ENCODE measurements at places on chromosomes 12 and 14.

DNA sequence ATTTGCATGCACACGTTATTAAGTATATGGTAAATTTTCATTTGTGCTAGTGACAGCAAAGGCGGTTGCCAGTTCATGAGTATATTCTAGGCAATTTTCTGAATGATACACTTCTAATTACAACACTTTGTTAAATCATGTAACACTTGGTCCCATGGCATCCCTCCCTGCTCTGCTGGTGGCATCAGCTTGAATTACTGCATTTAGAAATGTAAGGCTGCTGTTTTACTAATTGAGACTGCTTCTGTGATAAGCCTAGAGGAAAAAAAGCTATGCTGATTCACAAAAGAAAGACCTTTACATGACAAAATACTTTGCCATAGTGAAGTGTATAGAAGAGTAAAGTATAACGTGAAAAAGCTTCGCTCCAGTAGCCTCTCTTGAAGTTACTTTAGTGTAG lies 636.1 kb downstream of the KCNH5 start:
- DNase-seq, result no peak

DNA sequence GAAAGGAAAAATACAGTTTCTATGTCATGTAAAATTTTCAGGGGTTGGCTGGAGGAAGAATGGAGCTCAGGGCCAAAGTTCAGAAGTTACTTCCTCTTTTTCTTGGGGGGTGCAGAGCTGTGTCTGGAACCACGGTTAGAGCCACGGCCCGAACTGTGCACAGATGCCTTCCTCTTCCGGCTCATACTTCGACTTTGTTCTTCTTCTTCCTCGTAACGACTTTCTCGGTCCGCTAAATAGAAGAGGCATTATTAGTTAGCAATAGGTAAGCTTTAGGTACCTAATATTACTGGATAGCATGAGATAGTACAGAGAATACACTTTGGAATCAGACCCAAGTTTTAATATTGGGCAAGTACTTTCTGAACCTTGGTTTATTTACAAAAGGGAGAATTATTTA lies 31.2 kb downstream of the SUPT16H start:
- no peak for DNase-seq

DNA sequence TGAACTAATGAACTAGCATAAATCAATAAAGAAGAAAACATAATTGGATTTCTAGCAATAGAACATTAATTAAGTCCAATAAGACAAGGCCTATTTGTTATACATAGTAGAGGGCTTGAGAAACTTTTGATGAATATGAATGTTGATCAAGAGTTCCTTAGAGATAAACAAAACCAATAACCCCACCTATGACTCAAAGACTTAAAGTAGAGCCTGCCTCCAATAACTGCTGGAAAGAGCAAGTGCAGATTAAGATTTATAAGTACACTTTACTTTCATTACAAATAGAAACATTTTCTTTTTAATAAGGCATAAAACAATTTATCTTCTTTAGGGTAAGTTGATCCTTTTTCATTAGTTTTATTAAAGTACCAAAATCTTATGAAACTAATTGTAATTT lies 185.7 kb downstream of the SRGAP1 start:
- DNase-seq, result no peak

GRCh38 chr14:20487396-20487725 lies 18.0 kb upstream of the RNASE10 start:
- no peak for DNase-seq

GRCh38 chr14:78450669-78451318 lies 280.6 kb downstream of the NRXN3 start:
- no peak for DNase-seq

DNA sequence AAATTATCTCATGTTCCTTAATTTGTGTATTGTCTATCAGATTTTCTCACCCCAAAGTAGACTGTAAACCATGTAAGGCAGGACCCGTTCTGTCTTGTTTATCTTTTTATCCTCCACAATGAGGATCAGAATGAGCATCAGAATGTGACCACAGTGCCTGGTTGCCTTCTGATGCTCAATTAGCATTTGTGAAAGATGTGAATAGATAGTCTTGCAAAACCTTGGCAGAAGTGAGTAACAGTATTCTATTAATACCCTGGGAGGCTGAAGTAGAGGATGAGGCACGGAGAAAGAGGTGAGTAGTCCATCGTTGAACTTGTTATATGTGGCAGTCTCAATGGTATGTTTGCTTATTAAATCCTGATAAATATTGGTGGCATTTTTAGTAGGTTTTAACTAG lies 781.4 kb downstream of the NRXN3 start:
- no peak for DNase-seq

DNA sequence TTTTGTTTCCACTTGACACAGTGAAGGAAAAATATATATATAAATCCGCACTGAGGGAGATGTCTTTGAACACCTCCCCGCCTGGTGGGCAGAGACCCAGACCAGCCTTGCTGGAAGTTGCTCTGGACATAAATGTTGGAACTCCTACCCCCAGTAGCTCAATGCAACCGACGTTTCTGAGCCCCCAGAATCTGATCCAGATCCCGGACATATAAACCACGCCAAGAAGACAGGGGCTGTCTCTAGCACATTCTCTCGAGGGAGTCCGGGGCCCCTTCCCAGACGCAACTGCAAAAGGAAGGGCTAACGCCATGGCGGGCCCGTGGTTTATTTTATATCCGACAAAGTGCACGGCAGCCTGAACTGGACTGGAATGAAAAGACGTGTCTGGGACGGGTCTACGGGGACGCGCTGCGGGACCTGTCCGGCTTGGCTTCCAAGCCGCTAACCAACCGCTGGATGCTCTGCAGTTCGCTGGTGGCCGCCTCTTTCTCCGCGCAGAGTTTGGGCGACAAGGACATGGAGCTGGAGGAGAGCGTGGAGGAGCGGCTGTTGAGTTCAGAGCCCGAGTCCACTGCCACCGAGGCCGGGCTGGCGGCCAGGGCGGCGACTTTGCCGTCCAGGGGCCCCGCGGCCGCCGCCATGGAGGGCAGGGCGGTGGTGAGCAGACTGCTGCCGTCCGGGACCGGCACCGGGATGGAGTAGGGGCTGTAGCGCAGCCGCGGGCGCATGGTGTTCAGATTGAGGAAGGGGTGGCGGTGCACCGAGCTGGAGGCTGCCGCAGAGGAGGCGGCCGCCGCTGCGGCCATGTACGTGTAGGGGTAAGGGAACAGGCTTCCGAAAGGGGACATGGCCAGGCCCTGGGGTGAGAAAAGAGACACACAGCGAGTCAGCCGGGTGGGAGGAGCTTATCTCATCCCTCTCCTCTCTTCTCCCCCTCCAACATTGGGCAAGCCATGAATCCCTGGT lies 12.2 kb downstream of the TBX3 start:
- DNase-seq, result no peak

DNA sequence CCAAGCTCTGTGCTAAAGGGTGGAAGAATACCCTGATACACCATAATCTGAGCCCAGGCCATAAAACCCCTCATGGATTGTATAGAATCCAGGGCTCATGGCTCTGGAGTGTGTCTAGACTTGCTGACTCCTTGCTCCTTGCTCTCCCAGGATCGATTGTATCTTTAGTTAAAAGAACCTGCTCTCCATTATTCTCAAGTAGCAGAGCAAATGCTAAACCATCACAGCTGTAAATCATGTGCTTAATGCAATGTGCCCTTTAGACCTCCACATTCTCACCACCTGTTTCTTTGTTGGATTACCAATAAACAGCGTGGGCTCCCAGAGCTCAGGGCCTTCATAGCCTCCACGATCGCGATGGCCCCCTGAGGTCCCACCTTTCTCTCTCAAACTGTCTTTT lies 411.6 kb upstream of the FBXO33 start:
- no peak for DNase-seq

- no peak for DNase-seq
Measured at GRCh38 chr14:64508215-64508776, 3.7 kb downstream of the ZBTB1 start.

DNA sequence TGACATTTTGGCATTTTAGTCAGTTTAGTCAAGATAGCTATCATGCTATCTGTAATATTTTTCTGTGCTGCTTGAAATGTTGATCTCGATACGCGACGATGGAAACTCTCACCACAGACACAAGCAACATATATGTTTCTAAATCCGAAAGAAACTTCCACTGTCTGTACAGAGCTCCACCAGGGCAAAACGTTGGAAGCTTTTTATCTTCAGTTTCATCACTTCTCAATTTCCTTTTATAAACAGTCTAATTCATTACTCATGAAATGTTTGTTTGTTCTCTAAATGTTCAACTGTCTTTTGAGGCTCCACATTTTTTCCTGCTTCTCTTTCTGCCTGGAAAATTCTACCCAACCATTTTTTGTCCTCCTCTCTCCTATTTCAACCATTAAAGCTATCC lies 737.6 kb downstream of the SLC16A7 start:
- DNase-seq, result no peak

DNA sequence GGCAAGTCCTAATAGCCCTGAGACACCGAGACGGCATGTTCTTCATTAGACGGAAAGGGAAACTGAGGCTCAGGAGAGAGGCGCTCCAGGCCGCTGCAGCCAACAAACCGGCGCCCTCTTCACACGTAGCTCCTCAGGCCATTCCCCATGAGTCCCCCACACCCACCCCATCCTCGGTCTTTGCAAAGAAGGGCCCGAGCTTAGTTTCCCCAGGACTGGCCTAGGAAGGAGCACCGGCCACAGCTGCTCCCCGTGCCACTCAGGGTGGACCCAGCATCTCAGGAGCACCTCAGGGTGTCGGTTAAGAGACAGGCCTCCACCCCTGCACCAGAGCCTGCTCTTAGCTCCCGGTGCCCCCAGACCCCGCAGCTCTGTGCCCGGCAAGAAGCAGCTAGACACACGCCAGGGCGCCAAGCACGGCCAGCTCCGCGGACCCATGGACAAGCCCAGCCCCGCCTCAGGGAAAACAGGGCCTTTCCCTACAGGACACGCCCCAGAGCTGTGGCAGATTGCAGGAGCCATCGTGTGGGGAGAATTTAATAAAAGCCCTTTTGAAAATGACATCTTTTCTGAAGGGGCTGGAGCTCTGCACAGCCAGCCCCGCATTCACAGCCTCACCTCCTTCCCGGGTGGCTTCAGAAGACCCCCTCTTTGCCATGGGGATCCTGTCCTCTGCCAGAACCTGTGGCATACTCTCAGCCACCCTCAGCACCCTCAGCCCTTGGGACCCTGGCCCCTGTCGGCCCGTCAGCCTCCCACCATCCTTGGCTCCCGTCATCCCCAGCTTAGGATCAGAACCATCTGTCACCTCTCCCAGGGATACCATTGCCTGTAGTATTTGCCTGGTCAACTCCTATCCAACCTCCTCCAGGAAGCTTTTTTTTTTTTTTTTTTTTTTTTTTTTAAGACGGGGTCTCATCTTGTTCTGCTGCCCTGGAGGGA lies 59.7 kb downstream of the LGMN start:
- no peak for DNase-seq

GRCh38 chr14:56659964-56660551 lies 80.5 kb downstream of the TMEM260 start:
- no peak for DNase-seq

GRCh38 chr14:73173092-73173735 lies 36.9 kb downstream of the PSEN1 start:
- DNase-seq, result no peak

DNA sequence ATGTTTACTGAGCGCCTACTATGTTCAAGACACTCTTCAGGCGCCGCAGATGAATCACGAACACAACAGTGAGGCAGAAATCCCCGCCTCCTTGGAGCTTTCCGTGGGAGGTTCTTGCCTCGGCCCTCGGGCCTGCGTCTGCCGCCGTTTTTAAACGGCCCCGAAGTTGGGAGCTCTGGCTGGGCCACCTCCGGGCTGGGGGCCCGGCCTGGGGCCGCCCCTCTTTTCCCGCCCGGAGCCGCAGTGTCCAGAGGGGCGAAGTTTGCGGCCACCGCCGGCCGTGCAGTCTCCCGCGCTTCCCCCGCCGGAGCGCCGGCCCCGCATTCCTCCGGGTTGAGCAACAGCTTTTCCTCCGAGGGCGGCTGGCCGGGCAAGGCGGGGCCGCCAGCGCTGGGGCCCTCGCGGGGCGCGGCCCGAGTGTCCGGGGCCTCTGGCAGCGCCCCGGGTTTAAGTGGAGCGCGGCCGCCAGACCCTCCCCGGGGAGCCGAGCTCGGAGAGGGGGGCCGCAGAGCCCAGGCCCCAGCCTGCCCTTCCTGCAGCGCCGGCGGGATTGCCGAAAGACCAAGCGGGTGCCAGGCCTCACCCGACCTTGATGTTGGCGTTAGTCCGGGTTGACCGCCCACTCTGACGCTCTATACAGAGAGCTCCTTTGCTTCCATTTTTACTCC lies 18.7 kb upstream of the CTDSP2 start:
- peak; percentile 20 for DNase-seq

DNA sequence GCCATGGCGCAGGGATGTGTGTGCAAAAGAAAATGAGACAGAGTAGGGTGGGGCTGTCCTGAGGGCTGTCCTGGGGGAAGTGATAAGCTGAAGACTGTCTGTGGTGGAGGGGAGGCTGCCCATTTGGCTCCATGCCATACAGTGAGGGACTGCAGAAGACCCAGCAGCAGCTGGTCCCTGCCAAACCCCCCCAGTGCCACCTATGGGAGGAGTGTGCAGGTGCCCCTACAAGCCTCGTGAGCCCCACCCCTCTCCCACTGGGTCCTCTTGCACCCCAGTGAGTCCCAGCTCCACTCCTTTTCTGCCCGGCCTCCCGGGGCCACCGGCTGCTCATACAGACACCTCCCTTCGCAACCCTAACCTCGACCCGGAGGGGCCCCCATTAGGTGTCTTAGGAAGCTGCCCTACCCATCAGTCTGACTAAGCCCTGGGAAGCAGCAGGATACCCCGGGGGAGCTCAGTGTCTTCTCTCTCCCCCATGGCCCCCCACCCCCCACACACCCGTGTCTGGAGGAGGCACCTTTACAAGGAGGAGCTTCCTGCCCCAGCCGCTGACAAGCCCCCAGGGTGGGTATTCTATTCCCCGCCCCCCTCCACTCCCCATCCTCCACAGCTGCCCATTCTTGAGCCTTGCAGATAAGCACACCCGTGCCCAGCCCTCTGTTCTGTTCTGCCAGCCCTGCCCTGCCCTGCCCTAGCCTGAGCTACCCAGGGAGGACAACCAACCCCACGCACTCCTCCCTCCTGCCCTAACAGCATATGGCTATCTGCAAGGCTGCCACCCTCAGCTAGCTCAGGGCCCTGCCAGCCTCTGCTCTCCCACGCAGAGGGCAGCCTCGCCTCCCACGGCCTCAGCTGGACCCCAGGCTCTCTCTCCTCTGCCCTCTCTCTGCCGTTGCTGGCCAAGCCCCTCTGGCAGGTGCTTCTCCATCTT lies 41.9 kb downstream of the SLC6A12 start:
- no peak for DNase-seq

DNA sequence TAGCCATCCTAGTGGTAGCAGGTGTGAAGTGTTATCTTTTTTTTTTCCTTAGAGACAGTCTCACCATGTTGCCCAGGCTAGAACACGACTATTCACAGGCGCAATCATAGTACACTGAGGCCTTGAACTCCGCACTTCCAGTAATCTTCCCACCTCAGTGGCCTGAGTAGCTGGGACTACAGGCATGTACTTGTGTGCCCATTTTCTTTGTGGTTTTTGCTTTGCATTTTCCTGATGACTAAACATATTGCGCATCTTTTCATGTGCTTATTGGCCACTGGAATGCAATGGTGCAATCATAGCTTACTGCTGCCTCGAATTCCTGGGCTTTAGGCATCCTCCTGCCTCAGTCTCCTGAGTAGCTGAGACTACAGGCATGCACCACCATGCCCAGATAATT lies 33.3 kb upstream of the GCH1 start:
- no peak for DNase-seq

All from T-helper 22 cell (primary cell).